ENCODE measurements at places on chromosomes 12 and 14.

- DNase-seq, result no peak
These were observed 86.8 kb upstream of the RIC8B start for GRCh38 chr12:106687672-106688071.

DNA sequence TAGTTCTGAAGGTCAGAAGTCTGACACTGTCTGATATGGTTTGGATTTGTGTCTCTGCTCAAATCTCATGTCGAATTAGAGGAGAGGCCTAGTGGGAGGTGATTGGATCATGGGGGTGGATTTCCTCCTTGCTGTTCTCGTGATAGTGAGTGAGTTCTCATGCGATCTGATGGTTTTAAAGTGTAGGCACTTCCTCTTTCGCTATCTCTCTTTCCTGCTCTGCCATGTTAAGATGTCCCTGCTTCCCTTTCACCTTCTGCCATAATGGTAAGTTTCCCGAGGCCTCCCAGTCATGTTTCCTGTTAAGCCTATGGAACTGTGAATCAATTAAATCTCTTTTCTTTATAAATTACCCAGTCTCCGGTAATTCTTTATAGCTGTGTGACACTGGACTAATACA is 84.1 kb upstream of the TMTC1 start:
- no peak for DNase-seq

DNA sequence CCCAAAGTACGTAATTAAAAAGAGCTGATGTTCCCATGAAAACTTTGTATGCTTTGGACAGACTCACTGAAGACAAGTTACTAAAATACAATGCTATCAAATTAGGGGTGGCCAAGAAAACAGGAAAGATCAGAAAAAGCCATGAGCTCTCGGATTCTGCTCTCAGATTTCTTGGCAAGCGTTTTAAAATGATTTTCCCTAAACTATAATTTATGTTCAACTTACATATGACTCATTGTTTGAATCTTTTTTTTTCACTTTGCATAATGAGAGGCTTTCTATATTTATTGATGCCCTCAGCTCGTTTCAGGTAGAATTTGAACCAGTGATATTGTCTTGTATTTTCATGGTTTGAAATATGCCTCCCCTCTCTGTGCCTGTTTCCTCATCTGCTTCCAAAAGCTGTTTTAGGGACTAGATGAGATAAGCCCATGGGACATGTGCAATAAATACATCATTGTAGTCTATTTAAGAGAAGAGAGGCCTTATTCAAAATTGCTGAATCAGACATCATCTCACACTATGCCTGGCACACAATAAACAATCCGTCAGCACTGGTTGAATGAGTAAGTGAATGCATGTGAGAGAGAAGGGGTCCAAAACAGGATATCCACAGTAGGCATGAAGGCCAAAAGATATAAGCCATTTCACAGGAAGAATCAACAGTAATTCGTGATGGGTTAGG is 4.7 kb upstream of the IPO8 start:
- no peak for DNase-seq

DNA sequence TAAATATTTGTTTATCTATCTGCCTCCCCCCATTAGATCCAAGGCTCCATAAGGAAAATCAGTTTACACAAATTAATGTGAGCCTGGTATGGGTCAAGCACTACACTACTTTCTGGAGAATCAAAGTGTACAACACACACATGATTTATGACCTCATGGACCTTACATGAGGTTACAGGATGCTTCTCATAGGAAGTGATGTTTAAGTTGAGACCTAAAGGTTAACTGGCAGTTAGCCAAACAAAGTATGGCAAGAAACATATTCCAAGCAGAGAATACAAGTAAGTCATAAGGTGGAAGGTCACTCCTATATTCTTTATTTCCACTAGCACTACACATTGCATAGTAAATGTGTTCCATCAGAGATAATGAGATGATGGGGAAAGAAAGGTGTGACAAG is 39.2 kb downstream of the OSBPL8 start:
- DNase-seq, result no peak

DNA sequence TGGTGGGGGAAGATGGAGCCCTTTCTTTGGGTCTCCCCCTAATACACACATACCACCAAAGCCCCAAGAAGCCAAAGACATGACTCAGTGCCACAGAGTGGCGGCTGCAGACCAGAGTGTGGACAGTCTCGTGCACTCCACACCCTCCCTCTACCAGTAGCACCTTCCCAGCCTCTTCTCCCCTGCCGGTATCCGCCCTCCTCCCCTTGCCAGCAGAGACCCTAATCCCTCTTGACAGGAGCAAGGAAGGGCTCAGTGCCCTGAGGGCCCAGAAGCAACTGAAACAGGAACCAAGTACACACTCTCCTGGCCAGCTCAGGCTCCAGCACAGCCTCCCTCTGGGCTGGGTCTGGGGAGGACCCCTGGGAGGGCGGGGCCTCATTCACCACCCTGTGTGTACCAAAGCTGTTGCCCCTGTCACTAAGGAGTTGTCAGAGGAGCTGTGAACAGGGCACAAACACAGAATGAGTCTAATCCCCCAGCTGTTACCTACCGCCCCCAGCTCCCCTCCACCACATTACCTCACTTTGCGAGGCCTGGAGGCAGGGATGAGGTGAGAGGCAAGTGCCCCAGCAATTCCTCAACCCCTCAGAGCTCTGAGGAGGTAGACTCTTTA is 8.2 kb downstream of the SPRYD3 start:
- DNase-seq, result no peak

DNA sequence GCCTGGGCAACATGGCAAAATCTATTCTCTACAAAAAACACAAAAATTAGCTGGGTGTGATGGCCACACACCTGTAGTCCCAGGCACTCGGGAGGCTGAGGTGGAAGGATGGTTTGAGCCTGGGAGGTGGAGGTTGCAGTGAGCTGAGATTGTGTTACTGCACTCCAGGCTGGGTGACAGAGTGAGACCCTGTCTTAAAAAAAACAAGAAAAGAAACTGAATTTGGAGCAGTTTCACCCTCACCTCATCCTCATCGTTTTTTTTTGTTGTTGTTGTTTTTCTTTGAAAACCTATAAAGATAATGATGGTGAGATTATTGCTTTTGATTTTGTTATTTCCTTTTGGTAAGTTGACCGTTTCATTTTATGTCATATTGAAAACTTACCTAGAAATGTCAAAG is 60.7 kb downstream of the SLC38A6 start:
- no peak for DNase-seq

DNA sequence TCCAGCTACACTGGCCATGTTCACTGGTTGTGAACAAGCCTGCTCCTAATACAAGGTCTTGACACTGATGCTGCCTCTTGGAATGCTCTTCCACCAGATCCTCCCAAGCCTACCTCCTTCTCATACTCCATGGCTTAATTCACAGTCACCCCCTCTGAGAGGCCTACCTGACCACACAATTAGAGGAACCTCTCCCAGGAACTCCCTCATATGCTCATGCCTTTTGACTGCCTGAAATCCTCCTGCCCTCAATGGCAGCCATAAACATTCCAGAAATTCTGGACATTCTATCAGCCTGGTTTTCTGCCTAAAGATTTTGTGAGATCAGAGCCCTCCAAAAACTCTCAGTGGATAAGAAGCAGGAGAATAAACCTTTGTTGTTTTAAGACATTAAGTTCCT is 340.2 kb downstream of the C12orf75 start:
- DNase-seq, result no peak

GRCh38 chr14:25308244-25308643 is 258.3 kb upstream of the STXBP6 start:
- no peak for DNase-seq

DNA sequence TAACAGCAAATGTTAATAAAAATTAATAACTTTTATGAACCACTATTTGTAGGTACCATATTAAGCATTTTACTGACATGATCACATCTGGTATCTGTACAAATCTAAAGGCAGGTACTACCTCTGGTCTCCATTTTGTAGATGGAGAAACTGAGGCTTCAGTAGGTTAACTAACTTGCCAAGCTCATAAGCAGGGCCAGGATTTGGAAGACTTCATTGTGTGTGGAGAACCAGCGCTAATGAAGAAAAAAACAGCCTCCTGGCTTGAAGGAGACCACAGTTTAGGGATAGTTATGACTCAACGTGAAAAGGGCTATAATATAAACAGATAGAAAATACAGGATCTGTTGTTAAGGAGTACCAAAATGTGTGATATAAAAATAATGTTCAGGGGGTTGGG is 1.0 kb downstream of the NUP37 start:
- no peak for DNase-seq

DNA sequence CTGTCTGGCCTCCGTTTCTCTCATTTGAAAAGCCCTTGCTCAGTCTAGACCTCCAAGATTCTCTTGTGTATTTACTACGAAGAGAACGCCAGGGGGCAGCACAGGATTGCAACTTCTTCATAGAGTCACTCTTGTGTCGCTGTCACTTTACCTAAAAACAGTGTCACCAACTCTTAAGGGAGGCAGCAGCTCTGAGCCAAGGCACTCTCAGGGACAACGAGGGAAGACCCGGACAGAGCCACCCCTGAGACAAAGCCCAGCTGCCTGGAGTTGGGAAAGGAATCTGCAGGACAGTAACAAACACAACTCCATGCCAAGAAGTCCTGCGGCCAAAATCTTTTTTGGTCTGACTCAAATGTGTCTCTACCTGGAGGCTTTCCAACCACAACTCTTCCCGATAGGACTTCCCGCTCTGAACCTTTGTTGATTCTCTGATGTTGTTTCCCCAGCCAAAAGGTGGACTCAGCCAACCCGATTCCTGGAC is 9.6 kb upstream of the RPAP3 start:
- peak; percentile 82 for DNase-seq

DNA sequence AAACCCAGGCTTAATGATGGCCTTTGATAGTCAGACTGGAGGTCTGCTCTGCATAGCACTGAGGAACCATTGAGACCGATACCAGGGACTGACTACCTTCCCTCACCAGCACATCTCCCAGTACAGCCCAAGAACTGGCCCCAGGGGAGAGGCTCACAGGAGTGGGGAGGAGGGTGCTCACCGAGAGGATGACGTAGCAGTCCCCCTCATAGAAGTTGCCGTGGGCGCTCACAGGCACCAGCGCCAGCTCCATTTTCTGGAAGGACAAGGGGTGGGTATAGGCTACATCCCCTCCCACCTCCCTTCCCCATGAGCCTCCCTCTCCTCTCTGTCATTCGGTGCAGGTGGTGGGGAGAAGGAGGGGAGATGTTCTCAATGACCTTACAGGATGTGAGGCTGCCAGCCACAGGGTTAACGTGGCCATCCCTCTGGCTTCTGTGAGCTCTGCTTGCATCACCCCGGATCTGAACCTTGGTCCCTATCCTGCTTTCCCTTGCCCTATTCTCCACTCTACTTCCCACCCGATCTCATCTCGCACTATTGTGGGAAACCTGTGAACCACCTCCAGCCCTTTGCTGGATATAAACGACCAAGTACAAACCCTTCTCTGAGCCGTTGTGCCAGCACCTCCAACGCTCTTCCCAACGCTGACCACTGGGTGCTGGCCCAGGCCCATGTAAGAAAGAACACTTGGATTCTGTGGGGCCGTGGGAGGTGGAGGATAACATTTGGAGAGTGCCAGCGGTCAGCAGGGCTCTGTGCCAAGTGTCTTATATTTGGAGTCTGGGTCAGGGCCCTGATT is 4.4 kb downstream of the AVIL start:
- DNase-seq, result no peak

- DNase-seq, result no peak
These were observed 23.4 kb downstream of the CGRRF1 start for GRCh38 chr14:54533100-54533499.

DNA sequence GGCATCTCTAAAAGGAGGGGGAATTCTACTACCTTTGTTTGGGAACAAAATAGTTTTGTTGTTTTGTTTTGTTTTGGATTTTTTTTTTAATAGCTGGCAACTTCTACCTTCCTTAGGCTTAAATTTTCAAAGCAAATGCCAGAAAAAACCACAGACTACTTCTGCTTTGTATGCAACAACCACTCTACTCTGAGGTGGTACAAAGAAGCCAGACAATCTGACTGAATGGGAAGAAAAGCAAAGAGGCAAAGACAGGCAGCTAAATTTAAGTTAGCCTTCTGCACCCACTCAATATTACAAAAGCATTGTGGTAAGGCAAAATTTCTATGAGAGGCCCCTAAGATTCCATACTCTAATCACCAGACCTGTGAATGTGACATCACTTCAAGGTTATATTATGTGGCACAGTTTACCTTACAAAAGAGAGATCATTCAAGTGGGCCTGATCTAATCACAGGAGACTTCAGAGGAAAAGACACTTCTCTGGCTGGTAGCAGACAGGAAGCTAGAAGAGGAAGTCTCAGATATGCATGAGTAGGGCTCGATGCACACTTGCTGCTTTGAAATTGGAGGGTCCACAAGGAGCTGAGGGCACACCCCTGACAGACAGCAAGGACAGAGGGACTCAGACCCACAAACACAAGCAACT is 566.6 kb downstream of the RPS29 start:
- no peak for DNase-seq

DNA sequence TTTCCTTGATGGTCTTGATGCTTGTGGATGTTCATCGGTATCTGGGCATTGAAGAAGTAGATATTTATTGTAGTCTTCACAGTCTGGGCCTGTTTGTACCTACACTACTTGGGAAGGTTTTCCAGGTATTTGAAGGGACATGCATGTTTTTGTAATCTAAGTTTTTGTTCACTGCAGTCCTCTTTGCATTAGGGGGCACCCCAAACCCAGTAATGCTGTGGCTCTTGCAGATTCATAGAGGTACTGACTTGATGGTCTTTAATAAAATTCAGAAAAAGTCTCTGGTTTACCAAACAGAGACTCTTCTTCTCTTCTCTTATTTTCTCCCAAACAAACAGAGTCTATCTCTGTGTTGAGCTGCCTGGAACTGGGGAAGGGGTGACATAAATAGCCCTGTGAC is 150.9 kb upstream of the SLC16A7 start:
- DNase-seq, result no peak

GRCh38 chr14:69441948-69442347 is 42.6 kb upstream of the PLEKHD1 start:
- no peak for DNase-seq

DNA sequence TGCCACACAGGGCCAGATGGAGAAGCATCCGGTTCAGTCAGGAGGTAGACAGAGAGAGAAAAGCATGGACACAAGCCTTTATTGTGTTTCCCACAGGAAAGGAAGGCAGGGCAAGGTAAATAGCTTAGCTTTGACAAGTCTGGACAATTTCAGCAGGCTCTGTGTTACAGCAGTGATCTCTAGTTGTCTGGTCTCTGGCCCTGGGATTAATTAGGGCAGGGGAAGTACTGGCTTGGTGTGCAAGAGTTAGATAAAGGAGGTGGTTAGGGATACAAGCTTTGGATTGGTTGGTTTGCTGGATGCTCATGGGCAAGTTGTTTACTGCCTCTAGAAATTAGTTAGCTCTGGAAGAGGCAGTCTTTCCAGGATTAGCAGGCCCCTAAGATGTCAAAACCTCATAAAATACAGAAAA is 15.1 kb upstream of the NGDN start:
- DNase-seq, result no peak

DNA sequence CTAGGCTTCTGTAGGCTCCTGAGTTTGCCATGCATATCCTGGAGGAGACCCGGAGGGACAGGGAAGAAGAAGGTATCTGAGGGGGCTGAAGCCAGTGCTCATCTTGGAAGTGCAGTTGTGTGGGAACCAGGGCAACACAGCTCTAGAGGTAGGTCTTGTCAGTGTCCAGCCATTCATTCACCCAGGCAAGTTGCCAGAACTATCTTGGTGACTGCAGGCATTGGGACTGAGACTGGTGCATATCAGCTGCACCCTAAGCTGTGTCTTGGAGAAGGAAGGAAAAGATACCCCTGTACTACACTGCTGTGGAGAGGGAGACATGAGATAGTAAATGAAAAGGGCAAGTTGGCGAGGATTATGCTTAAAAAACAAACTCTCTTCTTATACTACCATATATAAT is 4.9 kb upstream of the WIF1 start:
- no peak for DNase-seq

Data from naive thymus-derived CD8-positive, alpha-beta T cell (primary cell).